Neural crest cell (in vitro differentiated cells): ENCODE measurements at places on chromosomes 16 and 17.

- no peak for DNase-seq
These were observed 10.8 kb downstream of the P2RX5 start for GRCh38 chr17:3685174-3685573.

DNA sequence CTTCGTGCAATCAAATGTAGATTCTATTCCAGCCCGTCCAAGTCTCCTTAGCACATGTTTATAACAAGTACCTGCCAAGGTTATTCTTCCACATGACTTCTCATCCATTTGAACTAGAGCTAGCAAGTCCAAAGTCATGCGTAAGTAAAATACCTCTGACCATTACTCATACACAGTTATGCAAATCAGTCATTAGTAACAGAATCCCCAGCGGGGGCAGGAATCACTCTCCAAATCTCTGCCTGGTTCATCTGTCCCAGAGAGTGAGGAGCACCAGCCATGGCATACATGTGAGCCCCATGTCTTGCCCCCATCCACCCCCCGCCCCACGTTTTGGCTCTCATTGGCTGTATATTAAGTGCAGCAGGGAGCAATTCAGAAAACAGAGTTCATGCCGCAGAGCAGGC is 27.7 kb downstream of the SRL start:
- DNase-seq = no peak

DNA sequence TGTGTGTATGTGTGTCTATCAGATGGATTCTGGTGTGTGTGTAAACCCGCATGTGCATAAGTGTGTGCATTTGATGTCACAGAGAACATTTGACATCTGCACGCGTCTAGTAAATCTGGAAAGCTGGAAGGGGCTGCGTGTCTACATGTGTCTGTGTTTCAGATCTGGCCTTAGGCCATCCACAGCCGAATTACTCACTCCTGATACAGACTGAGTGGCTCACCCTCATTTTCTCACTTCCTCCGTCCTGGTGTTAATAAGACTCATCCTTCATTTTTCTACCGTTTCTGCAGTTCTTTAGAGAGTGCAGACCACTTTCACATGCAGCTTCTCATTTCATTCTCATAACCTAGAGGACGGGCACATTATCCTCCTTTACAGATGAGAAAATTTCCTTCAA is 491.6 kb downstream of the CDH13 start:
- DNase-seq = no peak

- no peak for DNase-seq
These were observed 368.0 kb downstream of the FOXL1 start for GRCh38 chr16:86946396-86946795.

DNA sequence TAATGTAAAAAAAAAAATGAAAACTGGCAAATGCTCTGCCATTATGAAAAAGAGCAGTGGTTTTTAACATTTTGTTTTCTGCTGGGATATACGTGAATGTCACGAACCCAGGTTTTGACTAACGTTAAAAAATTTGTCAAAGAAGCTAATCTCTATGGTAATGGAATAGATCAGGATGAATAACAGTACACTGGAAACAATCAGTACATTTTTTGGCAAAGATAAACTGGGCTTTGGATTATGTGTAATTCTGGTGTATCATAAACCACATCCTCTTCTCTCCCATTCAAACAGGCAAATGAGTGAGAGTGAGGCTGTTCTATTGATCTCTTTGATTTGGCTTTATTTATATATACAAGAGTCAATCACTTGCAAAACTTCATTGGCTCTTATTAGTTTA is 207.0 kb upstream of the IRX3 start:
- DNase-seq = no peak

GRCh38 chr17:2403044-2403443 is 2.2 kb upstream of the MNT start:
- DNase-seq = no peak

DNA sequence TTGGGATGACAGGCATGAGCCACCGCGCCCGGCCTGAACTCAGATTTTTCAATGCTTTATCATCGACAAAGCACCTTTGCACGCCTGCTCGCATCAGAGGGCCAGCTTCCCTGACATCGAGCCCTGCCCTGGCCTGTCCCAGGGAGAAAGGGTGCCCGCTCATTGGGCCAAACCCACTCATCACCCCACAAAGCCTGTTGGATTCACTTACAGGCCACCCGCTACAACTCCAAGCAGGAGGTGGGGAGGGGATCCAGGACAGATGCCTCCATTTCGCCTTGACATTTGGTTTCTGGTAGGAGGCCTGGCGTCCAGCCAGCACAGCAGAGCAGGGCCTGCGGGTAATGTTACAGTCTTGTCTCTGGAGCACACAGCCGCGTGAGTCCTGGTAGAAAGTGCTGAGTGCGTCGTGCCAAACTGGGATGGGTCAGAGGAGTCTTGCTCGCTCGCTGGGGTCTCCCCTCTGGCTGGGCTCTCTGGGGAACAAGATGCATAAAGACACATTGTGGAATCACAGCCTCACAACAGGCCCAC is 19.8 kb downstream of the SMTNL2 start:
- DNase-seq = no peak

DNA sequence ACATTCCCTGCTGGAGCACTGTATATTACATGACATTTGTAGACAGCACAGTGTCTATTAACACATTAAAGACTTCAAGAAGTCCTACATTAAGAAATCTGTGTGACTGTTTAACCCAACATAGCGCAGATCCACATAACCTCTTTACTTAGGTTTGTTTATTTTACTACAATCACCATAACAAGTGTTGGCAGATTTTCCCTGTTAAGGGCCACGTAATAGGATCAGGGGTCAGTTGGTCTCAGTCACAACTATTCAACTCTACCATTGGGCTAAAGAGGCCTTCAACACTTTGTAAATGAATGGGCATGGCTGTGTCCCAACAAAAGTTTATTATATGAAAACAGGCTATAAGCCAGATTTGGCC is 51.3 kb upstream of the ADORA2B start:
- no peak for DNase-seq

DNA sequence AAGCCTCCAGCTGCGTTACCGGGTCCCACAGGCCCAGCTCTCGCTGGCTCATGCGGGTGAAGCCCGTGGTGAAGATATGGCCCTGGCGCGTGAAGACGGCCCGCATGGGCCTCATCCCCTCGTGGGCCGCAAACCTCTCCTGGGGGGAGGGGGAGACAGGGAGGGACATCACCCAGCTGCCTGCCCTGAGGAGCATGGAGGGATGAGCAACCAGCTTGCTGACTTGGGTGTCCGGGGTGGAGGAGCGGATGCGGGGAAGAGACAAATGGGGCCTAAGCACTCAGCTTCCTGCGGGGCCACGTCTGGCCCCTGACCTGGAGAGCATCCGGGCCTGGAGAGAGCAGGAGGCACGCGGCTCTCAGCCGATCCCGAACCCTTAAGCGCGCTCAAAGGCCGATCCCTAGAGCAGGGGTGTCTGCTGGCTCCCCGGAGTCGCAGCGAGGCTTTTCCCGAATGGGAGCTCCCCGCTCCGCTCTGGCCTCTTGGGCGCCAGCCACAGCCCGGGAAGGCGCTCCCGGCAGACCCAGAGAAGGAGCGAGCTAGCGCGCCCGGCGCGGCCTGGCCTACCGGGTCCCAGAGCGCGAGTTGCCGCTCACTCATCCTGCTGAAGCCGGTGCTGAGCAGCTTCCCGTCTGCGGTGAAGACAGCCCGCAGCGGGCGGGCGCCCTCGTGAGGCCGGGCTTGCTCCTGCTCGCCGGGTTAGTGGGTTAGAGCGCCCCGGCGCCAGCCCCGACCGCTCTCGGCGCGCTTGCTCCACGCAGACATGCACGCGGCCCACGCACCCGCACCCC is 5.0 kb downstream of the CORO6 start:
- DNase-seq = peak; percentile 44

DNA sequence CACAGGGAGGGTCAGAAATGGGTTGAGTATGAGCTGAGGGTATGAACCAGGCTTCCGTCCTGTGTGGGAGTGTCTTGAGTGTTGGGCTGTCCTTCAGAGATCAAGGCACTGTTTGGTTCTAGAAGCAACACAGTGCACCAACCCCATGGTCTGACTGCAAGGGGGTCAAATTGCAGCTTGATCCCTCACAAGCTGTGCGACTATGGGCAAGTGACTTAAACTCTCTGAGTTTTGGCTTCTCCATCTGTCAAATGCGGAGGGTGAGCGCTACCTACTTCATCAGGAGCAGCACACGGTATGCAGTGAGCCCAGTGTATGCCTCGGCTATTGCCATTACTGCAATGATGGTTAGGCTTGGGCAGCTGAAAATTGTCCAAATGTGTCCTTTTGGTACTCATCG is 21.0 kb downstream of the SEC14L5 start:
- DNase-seq = no peak

- no peak for DNase-seq
These were observed 12.2 kb downstream of the PRKCB start for GRCh38 chr16:23847948-23848347.

DNA sequence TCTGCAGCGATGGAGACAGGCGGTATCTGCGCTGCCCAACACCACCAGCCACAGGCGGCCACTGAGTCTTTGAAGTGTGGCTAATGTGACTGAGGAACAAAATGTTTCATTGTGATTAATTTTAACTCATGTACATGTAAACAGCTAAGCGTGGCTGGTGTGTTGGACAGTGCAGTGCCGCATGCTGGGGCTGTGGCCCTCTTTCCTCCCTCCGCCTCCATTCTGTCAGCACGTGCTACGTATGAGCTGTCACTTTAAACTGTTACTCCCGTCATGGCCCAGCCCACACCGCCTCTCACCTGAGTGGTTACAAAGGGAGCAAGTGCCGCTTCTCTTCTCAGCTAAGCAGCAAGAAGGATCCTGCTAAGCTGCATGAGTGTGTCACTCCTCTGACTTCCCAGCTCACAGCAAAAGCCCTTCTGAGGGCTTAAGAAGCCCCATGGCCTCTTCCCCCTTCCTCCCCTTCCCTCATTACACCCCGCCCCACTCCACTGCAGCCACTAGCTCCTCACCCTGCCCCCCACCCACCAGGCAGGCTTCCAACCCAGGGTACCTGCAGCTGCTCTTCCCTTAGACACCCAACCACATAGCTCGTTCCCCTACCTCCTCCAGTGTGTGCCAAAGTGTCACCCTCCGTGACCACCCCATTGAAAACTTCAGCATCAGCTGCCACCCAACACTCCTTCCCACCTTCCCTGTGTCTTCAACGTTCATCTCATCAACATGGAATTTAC is 15.0 kb downstream of the HASPIN start:
- DNase-seq = no peak

- no peak for DNase-seq
These were observed 16.6 kb downstream of the SOX8 start for GRCh38 chr16:998211-998610.

DNA sequence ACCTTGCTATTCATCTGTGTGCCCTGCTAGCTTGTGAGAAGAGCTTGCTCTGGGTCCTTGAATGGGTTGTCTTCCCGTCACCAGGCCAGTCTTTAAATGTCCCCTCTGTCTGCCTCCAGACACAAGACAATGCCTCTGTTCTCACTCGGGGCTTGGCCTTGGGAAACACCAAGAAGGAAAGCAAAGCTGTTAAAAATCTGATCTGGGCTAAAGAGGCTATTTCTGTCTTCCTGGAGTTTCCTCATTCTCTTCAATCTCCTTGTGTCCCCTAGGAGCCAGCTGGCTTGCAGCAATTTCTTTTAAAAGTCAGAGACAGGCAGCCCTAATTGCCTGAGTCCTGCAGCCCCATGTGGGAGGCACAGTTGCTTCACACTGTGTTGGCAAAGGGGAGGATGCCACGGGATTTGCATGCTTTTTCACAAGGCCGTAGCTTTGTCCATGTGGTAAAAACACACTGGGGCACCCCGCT is 2.5 kb downstream of the DNAI2 start:
- DNase-seq = peak; percentile 39

DNA sequence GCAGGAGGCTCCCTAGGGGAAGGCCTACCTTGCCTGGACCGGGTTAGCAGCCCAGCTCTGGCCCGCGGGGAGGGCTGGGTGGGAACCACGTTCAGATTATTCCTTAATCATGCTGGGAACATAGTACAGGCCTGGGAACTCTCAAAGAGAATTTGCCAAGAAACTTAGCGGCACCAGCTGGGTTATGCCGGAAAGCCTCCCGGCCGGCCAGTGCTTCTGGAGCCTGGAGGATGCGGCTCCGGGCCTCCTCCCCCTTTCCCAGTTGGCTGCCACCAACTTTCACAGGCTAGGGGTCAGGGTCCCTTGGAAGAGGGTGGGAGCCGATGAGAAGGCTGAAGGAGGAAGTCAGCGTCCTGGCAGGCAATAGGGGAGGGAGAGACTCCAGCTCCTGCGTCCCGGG is 10.8 kb downstream of the NGFR start:
- DNase-seq = no peak

- no peak for DNase-seq
These were observed 17.2 kb downstream of the TXNDC11 start for GRCh38 chr16:11725457-11725856.
